ENCODE measurements at places on chromosomes 12 and 14. TPM values are rescaled to one million over a fixed set of nuclear protein-coding genes. Genes with fewer than 3 reads are reported as not detected.

DNA sequence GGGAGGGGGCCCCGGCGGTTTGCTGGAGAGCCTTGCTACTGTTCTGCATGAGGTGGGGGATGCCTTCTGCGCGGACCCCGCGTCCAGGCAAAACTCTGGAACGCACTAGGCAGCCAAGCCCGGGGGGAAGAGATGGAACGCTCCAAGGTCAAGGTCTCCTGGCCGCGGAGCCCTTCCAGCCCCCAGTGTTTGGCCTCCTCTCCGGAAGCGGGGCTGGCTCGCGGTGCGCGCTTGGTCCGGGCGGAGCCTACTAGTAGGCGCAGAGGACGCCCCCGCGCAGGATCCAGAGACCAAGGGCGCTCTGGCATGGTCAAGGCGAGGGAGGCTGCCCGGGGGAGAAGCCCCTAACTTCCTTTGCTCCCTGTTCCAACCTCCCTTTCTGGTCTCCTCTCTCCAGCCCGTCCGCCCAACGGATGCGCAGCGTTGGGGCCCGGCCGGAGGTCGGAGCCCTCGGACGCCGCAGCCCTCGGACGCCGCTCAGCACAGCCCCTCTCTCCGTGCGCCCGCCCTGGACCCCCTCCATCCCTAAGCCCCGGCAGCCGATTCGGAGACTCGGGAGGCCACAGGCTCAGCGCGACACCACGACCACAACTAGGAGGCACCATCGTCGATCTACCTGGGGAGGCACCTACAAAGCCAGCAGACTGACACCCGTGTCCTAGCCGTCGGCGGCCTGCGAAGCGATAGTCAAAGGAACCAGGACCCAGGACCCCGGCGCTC is 669 bp upstream of the KCNK13 start:
- no peak for DNase-seq

DNA sequence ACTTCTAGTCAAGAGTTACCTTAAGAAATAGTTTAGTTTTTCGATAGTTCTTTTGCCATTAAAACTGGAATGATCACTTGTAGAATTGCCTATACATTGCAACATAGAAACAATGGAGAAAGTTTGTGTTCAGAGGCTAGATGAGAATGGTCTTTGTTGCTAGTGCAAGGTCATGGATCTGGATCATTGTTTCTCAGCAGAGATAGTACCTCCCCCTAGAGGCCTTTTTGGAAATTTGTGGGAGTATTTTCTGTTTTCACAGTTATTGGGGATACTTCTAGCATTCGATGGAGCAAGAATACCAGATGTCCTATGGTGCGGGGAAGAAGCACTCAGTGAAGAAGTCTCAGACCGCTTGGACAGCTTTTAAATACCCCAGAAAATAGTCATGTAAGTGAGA is 138.8 kb upstream of the HMGA2 start:
- no peak for DNase-seq

- DNase-seq: no peak
Measured at GRCh38 chr12:87155621-87156020, 873.6 kb downstream of the C12orf50 start.

GRCh38 chr14:103606963-103607668 is 21.9 kb upstream of the KLC1 start:
- peak; percentile 43 for DNase-seq

Gene TMEM117
- 18.5 TPM for total RNA-seq

Gene SYNE2
- total RNA-seq: 167 TPM
